ACHN (cell line): ENCODE measurements at places on chromosomes 6 and 20.

DNA sequence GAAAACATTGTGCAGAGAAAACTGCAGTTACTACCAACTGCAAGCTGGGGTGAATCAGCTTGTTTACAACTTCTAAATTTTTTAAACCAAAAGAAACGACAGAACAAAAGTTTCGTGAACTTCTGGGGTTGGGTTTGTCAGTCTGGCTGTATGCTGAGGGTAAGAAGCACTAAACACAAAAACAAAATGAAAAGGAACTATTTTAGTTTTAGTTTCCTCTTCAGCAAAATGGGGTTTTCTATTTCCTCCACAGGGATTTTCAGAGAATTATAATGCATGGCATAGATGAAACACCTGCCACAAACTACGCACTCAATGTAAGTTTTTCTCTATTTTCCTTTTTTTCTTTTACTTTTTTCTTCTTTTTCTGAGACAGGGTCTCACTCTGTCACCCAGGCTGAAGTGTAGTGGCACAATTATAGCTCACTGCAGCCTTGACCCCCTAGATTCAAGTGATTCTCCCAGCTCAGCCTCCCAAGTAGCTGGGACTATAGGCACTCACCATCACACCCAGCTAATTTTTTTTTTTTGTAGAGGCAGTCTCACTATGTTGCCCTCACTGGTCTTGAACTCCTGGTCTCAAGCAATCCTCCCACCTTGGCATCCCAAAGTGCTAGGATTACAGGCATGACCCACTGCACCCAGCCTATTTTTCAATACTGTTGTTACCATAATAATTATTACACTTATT lies 40.6 kb downstream of the CGA start:
- no peak for DNase-seq

GRCh38 chr20:37123441-37123840 lies 27.6 kb upstream of the RBL1 start:
- no peak for DNase-seq

DNA sequence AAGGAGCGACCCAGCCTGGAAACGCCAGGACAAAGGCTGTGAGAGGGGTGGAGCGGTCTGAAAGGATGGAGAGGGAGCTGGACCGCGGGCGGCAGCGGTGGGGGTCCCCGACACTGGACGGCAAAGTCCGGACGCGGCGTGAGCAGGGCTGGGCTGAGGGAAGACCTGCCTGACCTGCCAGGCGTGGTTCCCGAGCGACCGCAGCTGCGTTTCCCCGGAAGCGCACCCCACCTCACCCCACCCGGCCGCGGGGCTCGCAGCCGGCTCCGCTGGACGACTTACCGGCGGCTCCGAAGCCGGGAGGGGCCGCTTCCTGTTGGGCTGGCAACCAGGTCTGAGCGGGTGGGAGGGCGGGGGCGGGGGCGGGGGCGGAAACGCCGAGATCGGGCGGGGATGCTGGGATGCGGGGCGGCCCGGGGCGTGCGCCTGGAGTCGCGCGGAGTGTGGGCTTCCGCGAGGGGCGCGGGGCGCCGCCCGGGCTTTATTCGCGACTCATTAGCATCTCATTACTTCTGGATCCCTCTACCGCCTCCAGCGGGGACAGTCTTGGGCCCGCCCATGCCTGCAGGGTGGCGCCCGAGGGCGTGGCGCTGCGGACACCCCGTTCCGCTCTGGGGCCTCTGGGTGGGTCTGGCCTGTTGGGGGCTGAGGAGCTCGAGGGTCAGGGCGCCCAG lies at the start of gene MICAL1:
MICAL1 (minus strand) TSS at position 336 of the 674 bp plus-strand sequence. CDS start 1,576 bp downstream, outside the sequence.
- DNase-seq, result peak; percentile 51

GRCh38 chr6:98280492-98280891 lies 553.9 kb upstream of the POU3F2 start:
- DNase-seq, result no peak

DNA sequence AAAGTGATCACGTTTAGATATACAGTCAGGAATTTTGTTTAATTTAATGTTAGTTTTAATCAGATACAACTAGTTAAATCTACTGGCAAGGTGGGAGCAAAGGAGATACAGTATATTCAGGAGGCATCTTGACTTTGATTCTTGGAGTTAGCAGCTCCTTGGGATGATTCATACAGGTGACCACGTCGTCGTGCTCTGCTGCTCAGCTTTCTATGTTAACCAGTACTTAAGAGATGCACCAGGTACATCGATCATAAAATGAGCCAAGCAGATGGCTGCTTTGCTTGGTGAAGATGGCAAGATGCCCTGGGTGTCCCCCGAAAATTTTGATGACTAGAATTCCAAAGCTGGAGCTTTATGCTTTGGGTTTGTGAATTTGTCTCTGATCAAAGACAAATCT lies 64.7 kb downstream of the TBC1D7 start:
- DNase-seq, result no peak

- DNase-seq, result no peak
These were observed 41.9 kb downstream of the KIF13A start for GRCh38 chr6:17945575-17945974.

- peak; percentile 69 for DNase-seq
These were observed 65.6 kb downstream of the STMND1 start for GRCh38 chr6:17167327-17167979.

DNA sequence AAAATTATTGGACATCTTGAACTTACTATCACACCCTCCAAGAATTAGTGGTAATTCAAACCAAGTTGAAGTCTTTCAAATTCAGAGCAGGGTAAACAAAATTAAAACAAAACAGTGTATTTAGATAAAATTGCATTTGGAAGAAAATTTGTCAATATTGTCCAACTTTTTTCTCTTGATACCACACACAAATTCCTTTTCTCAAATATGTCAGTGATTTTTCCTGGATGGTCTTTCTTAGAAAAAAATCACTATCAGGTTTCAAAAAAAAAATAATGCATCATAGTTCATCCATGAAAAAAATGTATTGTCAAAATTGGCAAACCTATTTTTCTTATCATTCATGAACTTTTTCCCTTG lies 667.1 kb downstream of the TENT5A start:
- no peak for DNase-seq

GRCh38 chr6:93219447-93219846 lies 199.9 kb downstream of the EPHA7 start:
- no peak for DNase-seq

DNA sequence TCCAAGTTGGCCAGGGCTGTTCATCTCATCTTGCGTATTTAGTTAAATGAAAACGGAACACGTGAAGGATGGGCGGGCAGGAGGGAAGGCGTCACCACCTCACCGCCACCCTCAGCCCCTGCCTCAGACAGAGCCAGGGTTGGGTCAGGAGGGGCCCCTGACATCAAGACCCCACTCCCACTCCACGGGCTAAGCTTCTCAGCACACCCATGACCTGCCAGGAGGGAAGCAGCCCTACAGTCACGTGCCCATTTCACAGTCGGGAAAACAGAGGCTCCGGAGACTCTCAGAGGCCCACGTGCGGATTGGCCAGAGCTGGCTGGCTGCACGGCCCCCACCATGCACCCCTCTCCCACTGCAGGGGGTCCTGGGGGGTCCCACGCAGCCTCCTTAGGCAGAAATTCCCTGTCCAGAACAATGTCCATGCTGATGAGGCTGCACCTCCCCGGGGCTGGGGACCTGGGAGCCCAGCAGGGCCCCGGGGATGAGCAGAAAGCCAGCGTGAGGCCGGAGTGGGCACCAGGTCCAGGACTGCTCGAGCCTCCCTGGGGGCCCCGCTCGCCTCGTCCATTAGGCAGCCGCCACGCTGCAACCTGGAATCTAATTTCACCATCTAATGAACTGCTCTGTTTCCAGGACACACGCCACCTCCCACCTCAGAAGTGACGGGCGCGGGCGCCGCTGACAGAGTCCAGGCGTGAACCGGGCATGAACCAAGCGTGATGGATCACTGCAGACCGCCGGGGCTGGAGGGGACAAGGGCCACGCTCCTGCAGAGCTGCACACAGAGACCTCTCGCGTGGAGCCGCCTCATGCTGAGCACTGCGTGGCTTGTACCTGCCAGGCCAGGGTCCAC lies 15.8 kb downstream of the KCNQ2 start:
- DNase-seq, result no peak

DNA sequence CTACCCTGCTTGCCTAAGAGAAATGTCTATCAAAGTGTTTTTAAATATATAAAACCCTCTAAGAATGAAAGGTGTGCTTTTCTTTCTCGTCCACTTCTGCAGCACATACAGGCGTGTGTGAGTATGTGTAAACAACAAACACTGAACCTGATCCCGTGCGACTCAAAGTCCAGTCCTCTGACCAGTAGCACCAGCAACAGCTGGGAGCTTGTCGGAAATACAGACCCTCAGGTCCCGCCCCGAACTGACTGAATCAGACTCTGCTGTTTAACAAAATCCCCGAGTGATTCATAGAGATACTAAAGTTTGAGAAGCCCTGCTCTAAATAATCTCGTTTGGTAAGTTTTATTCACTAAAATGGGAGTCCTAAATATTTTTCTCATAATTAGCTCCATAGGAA lies 208.0 kb upstream of the KCNQ5 start:
- DNase-seq, result no peak

- peak; percentile 95 for DNase-seq
These were observed 15.0 kb upstream of the TBC1D22B start for GRCh38 chr6:37242429-37243052.

GRCh38 chr20:1484438-1485116 lies 6.6 kb downstream of the SIRPB2 start:
- no peak for DNase-seq
